ENCODE measurements at places on chromosomes 5 and 9.

GRCh38 chr9:2601785-2602378 is 19.7 kb upstream of the VLDLR start:
- DNase-seq, result no peak

- no peak for DNase-seq
Observed at GRCh38 chr5:39076757-39077728, 2.8 kb upstream of the RICTOR start.

DNA sequence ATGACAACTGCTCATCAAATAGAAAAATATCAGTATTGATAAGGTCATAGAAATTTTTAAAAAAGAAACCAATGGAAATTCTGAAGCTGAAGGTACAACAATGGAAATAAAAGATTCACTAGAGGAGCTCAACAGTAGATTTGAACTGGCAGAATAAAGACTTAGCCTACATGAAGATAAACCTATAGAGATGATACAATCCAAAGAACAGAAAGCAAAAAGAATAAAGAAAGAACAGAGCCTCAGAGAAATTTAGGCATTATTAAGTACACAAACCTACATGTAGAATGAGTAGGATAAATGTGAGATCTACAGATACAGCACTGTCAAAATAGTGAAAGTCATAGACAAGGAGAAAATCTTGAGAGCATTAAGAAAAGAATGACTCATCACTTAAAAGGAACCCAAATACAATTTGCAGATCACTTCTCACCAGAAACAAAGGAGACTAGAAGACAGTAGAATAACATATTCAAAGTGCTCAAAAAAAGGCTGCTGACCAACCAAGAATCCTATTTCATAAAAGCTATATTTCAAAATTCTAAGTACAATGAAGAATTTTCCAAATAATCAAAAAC is 47.8 kb upstream of the HTR4 start:
- no peak for DNase-seq

DNA sequence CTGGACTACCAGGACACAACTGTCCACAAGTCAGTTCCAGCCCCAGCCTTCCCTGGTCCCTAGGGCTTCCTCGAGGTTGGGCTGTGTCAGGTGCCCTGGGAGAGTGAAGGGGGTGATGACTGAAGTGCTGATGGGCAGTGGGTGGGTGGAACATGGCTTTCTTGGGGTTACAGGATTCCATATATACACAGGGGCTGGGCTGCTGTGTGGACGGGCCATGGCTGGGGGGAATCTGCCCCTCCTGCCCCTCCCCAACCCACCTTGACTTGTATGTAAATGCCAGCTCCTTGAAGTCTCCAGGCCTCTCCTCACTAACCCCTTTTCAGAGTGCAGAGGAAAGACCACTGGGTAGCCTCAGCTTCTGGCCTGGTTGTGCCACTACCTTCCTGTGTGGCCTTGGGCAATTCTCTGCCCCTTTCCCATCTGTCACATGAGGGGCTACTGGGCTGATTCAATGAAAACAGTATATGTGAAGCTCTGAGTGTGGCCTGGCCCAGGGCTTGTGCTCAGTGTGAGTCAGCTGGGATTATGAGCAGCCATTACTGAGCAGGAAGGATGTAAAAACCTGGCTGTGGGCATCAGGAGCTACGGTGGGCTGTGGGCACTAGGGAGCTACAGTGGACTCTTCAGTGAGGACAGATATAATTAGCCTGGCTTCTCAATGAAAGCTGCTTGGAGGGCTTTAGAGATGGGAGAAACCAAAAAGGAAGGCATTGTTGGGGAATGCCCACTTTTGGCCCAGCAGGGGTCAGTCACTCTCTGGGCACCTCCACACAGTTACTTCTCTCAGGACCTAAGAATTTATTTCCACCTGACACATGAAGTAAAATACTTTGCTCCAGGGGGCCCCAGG is 23.3 kb downstream of the PITX1 start:
- no peak for DNase-seq
